ENCODE measurements at places on chromosomes 12 and 14. TPM values are rescaled to one million over a fixed set of nuclear protein-coding genes. Genes with fewer than 3 reads are reported as not detected.

- DNase-seq, result no peak
These were observed 41.7 kb upstream of the FOS start for GRCh38 chr14:75236901-75237419.

DNA sequence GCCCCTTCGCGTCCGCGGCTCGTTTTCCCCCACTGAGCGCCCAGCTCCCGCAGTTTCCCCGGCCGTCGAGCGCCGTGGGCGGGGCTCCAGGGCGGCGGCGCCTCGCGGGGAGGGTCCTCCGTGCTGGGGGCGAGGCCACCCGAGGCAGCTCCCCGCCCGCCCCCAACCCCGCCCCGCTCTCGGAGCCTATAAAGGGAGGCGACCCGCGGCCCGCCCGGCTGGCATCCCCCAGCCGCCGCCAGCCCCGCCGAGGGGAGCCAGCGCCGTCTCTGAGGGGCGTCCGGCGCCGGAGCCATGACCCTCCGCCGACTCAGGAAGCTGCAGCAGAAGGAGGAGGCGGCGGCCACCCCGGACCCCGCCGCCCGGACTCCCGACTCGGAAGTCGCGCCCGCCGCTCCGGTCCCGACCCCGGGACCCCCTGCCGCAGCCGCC, at the start of gene TAMALIN:
TAMALIN (plus strand) TSS at position 221 of the 432 bp plus-strand sequence; CDS start at position 295, 74 bp downstream.
- peak; percentile 63 for DNase-seq

The APOLD1 gene
- total RNA-seq, result 8.0 TPM

- DNase-seq, result no peak
These were observed 63.9 kb upstream of the PTGR2 start for GRCh38 chr14:73787486-73788316.

DNA sequence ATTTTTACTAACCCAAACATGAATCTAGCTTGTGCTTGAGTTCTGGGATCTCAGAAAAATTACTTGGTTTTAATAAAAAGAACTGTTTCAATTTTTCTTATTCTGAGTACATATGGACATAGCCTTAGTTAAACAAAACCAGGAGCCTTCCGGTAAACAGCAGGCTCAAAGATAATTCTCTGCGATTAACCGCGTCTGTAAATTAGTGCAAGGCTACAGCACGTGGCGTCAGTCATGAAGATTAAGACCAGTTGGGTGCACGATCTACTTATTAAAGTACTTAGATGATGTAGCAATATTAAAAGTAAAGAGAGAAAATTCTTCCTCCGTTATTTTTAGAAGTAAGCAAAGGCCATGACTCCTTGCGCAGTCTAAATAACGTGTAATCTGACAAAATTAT, 700 bp downstream of the KCNJ8 start:
- no peak for DNase-seq

The LALBA gene
- not detected for total RNA-seq

GRCh38 chr14:20409226-20409625, 4.1 kb downstream of the TEP1 start:
- DNase-seq, result no peak

DNA sequence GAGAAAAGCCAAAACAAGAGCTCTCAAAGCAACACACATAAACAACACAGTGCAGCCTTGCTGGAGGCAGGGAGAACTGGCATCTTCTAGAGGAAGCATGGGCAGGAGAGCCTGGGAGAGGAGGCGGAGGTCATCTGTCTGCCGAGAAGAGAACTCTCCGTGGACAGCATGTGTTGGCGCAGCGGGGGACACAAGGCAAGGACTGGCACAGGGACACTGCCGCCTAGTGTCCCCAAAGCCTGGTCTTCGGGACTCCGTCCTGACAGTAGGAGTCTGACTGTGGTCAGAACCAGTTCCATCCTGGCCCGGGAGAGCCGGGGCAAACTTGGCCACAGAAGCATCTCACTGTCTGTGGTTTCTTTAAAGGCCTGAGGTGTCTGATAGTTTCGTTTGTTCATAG, 47.3 kb downstream of the KCNA1 start:
- no peak for DNase-seq

DNA sequence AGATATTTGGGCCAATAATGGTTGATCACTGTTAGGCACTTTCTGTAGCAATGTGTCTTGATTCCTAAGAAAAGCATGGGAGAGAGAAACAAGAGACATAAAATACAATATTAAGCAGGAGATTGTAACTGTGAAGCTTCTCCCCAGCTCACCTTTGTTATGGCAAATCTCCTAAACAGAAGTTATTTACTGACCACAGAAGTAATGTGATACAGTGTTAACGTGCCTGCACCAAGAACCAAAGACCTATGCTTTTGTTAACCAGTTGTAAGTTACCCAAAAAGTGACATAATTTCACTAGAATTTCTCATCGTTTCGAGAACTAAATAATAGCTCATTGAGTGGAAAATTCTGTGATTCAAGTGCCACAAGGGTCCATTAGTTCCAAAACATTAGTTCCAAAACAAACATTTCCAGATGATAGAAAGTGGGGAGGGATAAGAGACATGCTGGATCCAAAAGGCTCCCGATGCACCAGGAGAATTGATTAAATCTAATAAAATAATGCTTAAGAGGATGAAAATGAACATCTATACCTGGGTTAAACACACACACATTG, 14.3 kb downstream of the RERG start:
- DNase-seq, result no peak

The RAD9B gene
- 0.35 TPM for total RNA-seq

DNA sequence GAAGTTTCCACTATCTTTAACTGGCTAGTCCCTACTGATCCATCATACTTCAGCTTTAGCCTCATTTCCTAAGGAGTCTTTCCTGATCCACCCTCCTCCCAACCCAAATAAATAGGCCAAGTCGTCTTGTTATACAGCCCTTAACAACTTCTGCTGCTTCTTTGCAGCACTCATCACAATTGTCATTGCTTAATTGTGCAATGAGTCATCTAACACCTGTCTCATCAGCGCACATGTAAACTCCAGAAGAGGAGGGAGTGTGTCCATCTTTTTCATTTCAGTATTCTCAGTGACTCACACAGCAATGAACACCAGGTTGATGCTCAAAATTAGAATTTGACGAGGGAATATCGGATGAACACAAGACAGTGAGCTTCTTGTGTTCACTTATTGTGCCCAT, 87.3 kb downstream of the SUDS3 start:
- no peak for DNase-seq

DNA sequence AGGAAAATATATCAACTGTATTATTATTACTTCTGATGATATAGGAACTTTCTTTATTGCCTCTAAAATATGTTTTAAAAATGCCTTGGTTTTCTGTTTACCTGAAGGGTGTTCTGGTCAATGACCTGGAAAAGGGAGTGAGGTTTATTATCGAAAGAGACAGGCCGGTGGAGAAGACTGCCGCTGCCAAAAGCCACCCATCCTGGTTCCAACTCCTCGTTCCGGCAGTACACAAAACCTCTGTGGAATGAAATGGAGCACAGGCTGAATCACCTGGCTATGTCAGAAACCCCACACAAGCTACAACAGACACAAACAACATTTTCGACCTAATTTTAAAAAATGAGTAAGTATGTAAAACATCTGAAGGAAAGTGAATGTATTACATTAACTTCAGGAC, 73.6 kb downstream of the HECTD4 start:
- no peak for DNase-seq

The HRK gene
- total RNA-seq, result 0.03 TPM

GRCh38 chr12:57272337-57273151, 21.6 kb upstream of the STAC3 start:
- DNase-seq, result no peak

GRCh38 chr12:105803292-105803691, 335.5 kb downstream of the NUAK1 start:
- no peak for DNase-seq

- DNase-seq, result no peak
These were observed 14.4 kb downstream of the AREL1 start for GRCh38 chr14:74698465-74698864.

- DNase-seq, result no peak
These were observed 33.4 kb upstream of the PLEKHG6 start for GRCh38 chr12:6276956-6277620.

DNA sequence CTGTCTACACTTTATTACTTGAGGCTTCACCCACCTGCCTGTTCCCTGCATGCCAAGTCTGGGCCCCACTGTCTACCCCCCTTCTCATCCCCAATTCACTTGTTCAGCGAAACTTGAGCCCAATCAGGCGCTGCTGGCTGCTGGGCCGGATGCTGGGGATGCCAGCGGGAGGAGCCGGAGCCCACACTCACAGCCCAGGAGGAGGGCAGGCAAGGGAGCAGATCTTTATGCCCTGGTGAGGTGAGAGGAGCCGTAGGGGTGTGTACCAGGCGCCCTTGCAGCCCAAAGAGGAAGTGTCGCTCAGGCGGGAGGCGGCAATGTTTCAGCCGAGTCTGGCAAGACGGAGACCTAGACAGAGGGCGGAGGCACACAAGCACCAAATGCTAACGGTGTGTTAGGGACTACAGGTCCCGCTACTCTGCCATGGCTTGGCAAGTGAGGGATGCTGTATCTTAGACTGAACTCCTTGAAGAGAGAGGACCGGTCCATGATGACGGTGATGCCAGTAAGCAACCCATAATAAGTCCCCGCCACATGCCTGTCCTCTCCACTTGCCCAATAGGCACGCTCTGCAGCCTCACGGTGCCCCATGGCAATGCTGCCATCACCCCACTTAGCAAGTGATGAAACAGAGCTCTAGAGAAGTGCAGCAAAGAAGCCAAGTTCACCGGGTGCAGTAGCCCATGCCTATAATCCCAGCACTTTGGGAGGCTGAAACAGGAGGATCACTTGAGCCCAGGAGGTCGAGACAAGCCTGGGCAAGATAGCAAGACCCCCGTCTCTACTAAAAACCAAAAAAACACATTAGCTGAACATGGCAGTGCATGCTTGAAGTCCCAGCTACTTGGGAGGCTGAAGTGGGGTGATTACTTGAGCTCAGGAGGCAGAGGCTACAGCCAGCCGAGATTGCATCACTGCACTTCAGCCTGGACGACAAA, 41.6 kb downstream of the LRRC74A start:
- DNase-seq, result no peak

DNA sequence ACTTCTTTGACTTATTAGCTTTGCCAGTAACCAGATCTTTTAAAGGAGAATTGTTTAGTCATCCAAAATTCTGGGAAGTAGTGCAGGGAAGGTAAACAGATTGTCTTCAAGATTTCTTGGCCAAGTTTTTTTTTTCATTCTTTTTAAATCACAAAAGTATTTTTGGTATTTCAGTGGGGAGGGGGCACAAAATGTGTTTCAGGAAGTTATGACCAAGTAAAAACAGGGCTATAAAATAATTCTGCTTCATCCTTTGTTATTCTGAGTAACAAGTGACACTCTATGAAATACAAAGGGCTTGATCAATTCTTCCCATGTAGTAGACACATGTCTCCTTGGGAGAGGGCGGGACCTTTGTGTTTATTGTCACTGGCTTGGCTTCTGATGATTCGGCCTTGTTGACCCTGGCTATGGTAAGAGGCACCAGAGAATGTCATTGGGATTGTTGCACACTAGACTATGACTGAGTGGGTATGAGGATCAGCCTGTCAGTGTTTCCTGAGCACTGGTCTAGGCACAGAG, 55.4 kb downstream of the SUSD6 start:
- no peak for DNase-seq

- DNase-seq, result no peak
These were observed 450.5 kb downstream of the TMEM117 start for GRCh38 chr12:44286336-44286735.

DNA sequence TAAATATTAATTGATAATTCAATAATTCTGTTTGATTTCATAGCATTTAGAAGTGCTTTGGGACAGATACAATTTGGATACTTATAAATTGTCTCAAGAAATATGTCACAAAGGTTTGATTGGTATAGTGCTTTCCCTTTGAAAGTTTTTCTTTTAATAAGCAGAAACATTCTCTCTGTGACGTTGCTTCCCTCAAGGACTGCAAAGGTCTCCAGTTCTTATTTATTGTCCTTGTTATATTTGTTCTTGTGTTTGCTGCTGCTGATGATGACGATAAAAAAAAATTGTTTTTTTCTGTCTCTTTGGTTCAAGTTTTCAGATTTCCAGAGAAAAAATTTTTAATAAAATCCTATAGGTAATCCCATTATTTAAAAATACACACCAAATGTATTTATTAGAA, 176.3 kb upstream of the CLEC14A start:
- DNase-seq, result no peak

DNA sequence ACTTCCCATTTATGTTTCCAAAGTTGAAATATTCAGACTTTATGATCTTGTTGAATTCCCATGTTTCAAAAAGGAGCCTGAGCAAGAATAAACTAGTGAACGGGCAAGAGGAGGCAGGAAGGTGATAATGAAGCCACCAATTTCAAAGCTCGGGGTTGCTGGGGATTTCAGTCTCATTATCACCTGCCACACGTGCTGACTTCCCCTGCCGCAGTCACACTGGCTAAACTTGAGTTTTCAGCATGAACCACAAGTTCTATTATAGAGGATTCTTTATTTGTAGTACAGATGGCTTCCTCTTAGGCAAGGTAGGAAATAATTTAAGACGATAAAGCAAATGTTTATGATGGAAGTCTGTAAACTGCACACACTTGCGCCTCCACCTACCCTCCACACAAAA, 18.1 kb upstream of the DIABLO start:
- no peak for DNase-seq

GRCh38 chr12:30019366-30020140, 235.8 kb upstream of the TMTC1 start:
- DNase-seq, result no peak

DNA sequence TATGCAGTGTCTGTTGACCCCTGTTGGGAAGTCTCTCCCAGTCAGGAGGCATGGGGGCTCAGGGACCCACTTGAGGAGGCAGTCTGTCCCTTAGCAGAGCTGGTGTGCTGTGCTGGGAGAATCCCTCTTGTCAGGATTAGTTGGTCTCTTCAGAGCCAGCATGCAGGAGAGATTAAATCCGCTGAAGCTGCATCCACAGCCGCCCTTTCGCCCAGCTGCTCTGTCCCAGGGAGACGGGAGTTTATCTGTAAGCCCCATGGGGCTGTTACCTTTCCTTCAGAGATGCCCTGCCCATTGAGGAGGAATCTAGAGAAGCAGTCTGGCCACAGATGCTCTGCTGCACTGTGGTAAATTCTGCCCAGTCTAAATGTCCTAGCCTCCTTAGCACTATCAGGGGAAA, 13.1 kb upstream of the KLRC1 start:
- no peak for DNase-seq

DNA sequence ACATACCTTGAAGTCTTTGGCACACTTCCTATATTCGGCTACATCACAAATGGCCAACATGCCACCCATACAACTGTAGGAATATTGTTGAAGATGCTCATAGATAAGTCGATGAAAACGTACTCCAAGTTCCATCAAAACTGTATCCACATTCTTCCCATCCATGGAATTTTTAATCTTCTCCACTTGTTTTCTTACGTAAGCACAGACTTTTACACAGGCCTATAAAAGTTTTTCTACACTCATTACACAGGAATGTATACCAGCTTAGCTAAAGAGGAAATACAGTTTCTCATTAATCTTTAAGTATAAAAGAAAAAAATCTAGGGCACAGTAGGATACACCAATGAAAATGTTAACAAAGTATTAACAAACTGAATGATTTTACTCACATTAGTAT, 59.1 kb downstream of the EXOC5 start:
- DNase-seq, result no peak

- DNase-seq, result no peak
These were observed 7.9 kb upstream of the PLEKHG6 start for GRCh38 chr12:6302621-6303020.

- no peak for DNase-seq
These were observed 145.1 kb upstream of the GRIP1 start for GRCh38 chr12:66823857-66824570.

The BCL2L14 gene
- 13.5 TPM for total RNA-seq

The SLC22A17 gene
- 64.3 TPM for total RNA-seq

The TEX52 gene
- total RNA-seq, result not detected

- no peak for DNase-seq
These were observed 25.6 kb downstream of the TESC start for GRCh38 chr12:117073611-117074010.

The PLEKHD1 gene
- 0.06 TPM for total RNA-seq

- DNase-seq, result peak; percentile 70
These were observed 1.0 kb upstream of the DUSP6 start for GRCh38 chr12:89353188-89353822.

All from mucosa of gallbladder (tissue), 1 donor.